ENCODE measurements at places on chromosomes 16 and 17. TPM values are rescaled to one million over a fixed set of nuclear protein-coding genes. Genes with fewer than 3 reads are reported as not detected.
A peak's percentile ranks its signal among the peaks of the same experiment; 100 is the strongest.

GRCh38 chr16:12271006-12271405 lies 294.5 kb downstream of the SNX29 start:
- no peak for DNase-seq

GRCh38 chr17:69228576-69228975 lies at the start of gene ABCA10:
Gene ABCA10, minus strand, starts transcription at chr17:69228824. Its CDS starts 3,466 bp downstream, at chr17:69225358.
- DNase-seq = no peak

DNA sequence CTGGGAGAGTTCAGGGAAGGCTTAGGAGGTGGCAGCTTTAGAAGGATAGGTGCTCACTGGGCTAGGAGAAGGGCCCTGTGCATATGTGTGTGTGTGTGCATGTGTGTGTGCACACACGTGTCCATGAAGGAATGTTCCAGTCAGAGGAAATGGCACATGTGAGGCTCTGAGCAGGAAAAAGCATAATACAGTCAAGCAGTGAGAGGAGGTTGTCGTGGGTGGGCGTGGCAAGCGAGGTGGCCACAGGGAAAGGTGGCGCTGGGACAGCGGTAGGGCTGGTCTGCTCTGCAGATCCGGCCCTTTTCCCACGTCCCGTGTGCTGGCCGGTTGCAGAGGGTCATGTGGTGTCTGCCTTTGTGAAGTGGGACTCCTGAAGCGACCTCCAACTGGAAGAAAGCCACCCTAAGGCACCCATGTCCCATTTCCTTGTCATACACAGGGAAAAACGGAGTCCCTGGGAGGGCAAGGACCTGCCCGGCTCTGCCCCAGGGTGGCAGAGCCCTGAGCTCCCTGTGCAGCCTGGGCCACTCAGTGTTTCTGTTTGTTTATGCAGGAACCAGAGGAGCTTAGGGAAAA lies 40.1 kb downstream of the NT5M start:
- DNase-seq = no peak

GRCh38 chr17:50129728-50130558 lies at the start of gene SAMD14:
Gene SAMD14, minus strand, starts transcription at chr17:50130160. Its CDS starts 5,201 bp downstream, at chr17:50124959.
- DNase-seq = no peak

The UMOD gene
- total RNA-seq = not detected

- no peak for DNase-seq
Measured at GRCh38 chr17:78248051-78248914, 16.9 kb downstream of the TMEM235 start.

DNA sequence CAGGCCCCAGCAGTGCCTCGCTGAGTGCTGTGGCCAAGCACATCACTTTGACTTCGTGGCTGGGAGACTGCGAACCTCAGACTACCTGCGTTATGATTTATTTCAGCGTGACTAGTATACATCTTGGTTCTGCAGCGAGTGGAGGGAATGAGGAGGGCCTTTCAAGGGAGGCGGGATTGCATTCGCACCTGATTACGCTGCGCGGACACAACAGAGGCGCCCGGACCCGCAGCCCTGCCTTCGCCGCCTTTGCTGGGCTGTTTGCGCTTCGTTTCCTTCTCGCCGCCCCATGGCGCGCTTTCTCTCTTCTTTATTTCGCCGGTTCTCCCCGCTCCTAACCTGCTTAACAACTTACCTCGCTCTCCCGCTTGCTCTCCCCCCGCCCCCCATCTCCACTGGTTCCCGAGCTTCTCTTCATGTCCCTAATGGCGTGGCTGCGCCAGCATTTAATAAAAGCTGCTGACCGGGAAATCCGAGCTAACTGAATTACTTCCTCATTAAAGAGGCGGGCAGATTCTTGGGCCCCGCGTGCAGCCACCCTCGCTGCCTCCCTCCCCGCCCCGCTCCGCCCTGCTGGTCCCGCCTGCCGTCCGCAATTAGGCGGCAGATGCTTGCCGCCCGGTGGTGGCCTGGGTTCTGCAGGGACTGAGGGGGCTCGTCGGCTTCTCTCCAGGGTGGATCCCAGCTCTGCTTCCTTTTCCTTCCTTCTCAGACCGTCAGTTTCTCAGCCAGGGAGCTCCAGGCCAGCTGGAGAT lies 257.6 kb upstream of the SDK2 start:
- DNase-seq = no peak

GRCh38 chr17:76529224-76530094 lies 8.1 kb downstream of the CYGB start:
- no peak for DNase-seq

The RHBDL3 gene
- under 0.01 TPM for total RNA-seq

GRCh38 chr16:11053916-11054460 lies 109.6 kb downstream of the CLEC16A start:
- DNase-seq = no peak

The AARS1 gene
- total RNA-seq = 56.0 TPM

DNA sequence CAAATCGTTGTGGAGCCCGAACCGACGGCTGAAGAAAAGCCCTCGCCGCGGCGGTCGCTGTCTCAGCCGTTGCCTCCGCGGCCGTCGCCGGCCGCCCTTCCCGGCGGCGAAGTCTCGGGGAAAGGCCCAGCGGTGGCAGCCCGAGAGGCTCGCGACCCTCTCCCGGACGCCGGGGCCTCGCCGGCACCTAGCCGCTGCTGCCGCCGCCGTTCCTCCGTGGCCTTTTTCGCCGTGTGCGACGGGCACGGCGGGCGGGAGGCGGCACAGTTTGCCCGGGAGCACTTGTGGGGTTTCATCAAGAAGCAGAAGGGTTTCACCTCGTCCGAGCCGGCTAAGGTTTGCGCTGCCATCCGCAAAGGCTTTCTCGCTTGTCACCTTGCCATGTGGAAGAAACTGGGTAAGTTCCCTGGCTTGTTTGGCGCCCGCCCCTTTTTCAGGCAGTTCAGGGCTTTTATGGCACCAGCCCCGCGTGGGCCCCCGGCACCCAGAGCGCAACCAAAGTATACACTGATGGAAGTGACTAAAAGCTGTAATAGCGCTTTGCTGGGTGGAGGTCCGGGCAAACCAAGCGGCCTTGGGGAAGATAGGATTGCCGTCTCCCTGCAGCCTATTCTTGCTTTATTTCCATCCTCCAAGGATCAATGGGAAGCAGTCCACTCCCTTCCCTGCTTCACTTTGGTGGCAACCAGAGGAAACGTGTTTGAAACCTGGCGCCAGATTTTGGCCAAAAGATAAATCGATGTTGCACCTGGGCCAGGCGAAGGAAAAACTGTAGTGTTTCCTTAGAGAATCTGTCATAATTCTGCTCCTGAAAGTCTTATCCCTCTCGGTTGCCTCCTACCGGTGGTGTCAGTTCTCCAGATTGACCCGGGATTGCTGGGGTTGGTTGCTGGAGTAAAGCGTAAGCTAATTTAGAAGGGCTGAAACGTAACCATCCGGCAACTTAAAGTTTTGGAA lies 775 bp downstream of the PPM1D start:
- no peak for DNase-seq

DNA sequence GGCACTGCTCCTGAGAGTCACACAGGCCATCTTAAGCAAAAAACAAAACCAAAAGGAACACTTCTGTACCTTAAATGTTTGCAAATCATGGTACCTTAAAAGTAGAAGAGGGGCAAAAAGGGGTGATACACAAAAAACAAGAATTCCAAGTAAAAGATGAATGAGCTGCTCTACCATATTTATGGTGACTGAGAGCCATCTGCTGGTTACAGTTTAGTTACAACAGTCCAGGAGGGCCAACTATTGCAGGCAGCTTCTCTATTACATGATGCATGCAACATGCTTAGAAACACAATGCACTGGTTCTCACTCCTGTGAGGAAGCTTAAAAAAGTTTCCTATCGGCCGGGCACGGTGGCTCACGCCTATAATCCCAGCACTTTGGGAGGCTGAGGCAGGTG lies 53.5 kb downstream of the STX8 start:
- no peak for DNase-seq

DNA sequence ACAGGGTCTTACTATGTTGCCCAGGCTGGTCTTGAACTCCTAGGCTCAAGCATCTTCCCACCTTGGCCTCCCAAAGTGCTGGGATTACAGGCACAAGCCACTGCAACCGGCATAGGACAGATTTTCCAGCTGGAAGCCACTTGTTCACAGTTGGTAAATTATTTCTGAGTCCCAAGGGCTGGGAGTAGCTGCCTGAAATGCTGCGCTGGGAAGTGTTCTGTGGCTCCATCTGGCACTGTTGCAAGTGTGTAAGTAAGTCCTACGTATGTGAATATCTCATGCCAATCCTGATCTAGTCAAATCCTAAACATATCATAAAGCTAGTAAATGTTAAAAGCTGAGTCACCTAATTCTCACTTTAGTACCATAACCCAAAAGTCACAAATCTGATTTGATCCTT lies 48.1 kb downstream of the YWHAE start:
- DNase-seq = no peak

- no peak for DNase-seq
Measured at GRCh38 chr16:14036889-14037288, 34.2 kb upstream of the MRTFB start.

DNA sequence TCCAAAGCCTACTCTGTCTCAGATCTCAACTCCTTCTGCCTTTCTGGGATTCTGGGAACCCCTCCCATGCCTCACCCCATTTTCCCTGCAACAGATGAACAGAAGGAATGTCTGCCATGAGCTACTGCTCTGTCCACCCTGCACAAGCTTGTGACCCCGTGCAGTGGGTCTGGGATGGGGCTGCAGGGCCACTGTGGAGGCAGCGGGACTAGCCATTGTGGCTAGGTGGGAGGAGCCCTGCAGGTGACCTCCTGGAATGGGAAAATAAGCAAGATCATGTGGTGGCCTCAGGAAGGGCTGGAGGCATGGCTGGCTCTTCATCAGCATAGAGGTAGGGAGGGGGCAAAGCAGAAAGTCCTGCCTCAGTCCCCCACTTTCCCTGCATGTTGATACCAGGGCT lies 13.7 kb downstream of the PDP2 start:
- no peak for DNase-seq

DNA sequence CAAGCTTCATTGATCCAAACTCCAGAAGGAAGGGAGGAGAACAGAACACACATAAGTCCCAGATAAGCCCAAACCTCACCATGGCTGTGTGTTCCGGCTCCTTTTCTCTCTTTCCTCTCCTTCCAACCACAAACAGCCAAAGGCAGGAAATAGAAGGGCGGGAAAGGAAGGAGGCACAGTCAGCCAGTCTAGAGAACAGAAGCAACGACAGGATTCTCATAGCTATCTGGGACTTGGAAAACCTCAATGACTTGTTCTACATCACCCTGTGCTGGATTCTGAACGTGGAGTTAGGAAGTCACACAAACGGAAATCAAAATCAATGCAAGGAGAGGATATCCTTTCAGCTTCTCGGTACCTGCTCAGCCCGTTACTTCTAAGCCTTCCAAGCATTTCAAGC lies 9.0 kb downstream of the CRK start:
- DNase-seq = no peak

DNA sequence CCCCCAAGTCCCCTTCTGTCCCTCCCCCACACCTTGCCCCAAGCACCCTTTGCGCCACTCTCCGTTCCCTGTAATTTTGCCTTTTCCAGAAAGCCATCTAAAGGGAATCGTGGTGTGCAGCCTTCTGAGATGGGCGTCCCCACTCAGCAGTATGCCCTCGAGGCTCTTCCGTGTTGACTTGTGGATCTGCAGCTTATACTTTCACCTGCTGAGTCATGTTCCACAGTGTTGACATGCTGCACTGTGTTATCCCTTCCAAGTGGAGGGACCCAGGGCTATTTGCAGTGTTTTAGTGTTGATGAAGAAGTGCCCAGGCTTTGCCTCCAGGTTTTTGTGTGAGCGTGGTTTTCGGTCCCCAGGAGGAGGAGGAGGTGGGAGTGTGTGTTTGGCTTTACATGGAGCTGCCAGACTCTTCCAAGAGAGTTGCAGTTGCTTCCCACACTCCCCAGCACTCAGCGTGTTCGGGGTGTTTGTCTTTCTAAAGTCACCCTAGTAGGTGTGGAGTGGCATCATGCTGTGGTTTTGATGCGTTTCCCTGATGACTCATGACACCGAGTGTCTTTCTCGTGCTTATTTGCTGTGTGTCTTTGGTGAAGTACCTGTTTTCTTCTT lies 32.1 kb upstream of the JPT2 start:
- no peak for DNase-seq

The ZNF286A gene
- total RNA-seq = 35.7 TPM

GRCh38 chr16:80803339-80804055 lies 901 bp downstream of the CDYL2 start:
- DNase-seq = no peak

GRCh38 chr17:8015236-8015956 lies 13.0 kb downstream of the GUCY2D start:
- no peak for DNase-seq

The KCNH4 gene
- not detected for total RNA-seq

- peak; percentile 71 for DNase-seq
Measured at GRCh38 chr17:43400943-43401717, 2.3 kb downstream of the ARL4D start.

DNA sequence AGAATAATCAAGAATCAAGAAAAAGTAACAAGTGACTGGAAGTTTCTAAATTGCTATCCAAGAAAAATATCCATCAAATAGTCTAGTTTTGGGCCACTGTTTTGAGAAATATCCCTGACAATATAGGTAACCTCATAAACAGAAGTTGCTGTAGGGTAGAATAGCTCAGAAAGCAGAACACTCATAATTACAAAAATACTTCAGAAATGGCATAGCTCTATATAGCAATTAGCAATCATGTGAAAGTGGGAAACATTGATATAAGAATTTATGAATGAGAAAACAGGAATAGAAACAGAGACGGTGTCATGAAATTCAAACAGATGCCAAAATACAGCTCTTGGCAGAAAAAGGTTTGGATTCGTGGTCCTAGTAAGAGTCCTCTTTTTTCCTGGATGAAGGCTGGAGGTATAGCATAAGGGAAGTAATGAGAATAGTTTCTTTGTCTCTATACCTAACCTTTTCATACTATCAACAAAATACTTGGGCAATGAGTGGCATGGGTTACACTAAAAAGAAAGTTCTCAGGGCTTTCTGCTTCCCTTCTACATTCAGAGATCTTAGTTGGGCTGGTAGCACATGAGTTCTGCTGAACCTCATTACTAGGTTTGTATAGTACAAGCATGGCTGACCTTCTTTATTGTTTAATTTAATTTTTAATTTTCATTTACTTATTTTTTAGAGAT lies 33.5 kb downstream of the SPAG9 start:
- no peak for DNase-seq

GRCh38 chr16:27576729-27577128 lies 26.8 kb downstream of the KATNIP start:
- no peak for DNase-seq

- DNase-seq = no peak
Measured at GRCh38 chr16:84226026-84226425, 13.8 kb downstream of the KCNG4 start.

- no peak for DNase-seq
Measured at GRCh38 chr16:2686912-2687507, 4.7 kb downstream of the KCTD5 start.

The TBC1D3G gene
- total RNA-seq = not detected

- no peak for DNase-seq
Measured at GRCh38 chr17:15398736-15399331, 57.4 kb upstream of the TEKT3 start.

The DRC7 gene
- not detected for total RNA-seq

The IKZF3 gene
- not detected for total RNA-seq

DNA sequence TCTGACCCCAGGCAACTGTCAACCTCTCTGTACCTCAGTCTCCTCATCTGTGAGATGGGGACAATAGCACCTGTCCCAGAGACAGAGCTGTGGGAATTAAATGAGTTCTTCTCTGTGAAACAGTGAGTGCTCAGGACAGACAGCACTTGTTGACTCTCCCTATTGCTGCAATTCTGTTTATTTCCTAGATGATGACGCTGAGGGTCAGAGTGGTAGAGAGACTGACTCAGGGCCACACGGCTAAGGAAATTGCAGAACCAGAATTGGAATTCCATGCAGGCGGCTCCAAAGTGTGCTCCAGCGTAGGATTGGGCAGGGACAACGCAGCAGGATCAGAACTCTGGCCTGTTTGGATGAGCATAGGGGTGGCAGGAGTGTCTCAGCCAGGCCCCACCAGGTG lies 302.2 kb downstream of the C16orf95 start:
- DNase-seq = no peak

The HEXIM2 gene
- total RNA-seq = 6.1 TPM

GRCh38 chr16:83802554-83803205 lies 5.1 kb upstream of the HSBP1 start:
- DNase-seq = no peak
